ENCODE measurements at places on chromosomes 13 and 19. TPM values are rescaled to one million over a fixed set of nuclear protein-coding genes. Genes with fewer than 3 reads are reported as not detected.
A peak's percentile ranks its signal among the peaks of the same experiment; 100 is the strongest.

Gene OVOL3
- not detected for total RNA-seq

Gene PCSK4
- 1.6 TPM for total RNA-seq

- no peak for DNase-seq
Measured at GRCh38 chr13:36778083-36778671, 40.8 kb upstream of the RFXAP start.

DNA sequence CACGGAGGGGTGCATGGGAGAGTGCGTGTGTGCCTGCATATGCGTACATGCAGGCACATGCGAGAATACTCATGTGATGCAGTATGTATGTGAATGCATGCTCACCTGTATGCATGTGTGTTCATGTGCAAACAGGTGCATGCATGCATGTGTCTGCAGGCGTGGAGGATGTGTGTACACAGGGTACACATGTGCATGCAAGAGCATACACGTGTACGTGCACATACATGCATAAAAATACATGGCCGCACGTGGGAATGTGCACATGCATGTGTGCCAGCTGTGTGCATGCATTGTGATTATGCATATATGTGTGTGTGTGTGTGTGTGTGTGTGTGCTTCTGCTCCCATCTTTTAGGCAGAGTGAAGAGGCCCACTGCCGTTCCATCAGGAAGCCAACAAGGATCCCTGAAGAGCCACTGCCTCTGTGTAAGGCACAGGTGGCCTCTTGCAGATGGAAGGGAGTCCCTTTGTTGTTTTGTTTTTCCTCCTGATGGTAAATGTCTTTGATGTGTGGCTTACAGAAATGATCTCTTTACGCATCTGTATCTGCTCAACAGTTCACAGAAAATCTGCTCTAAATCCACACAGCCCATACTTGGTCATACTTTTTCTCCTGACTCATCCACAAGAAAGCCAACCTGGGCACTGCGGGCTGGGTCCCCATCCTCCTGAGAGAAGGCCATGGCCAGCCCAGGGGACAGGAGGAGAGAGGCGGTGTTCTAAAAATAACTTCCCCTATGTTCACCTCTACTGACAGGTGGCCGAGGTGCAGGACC is 50.7 kb downstream of the KLF2 start:
- DNase-seq = no peak

Gene DPF1
- 1.1 TPM for total RNA-seq

- no peak for DNase-seq
Measured at GRCh38 chr13:51955816-51956603, 55.2 kb downstream of the ATP7B start.

GRCh38 chr13:35566340-35566739 is 89.9 kb upstream of the MAB21L1 start:
- DNase-seq = no peak

Gene MCEMP1
- total RNA-seq = 0.26 TPM

GRCh38 chr13:106357198-106357597 is 178.3 kb downstream of the EFNB2 start:
- DNase-seq = no peak

DNA sequence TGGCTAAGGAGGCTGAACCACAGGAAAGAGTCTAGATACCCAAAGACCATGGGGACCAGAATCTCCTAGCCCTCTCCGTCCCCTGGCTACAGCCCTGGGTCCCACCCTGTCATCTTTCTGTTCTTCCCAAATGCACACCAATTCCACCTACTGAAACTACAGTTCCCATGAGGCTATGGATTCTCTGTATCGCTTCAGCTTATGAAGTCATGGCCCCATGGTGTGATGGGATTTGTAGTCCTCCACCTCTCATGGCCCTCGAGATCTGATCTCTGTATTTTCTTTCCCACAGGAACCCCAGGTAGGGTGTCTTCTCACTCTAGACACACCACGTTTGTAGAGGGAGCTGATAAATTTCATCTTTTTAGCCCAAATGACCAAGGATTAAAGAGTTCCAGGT is 11.8 kb downstream of the PTPRH start:
- DNase-seq = no peak

DNA sequence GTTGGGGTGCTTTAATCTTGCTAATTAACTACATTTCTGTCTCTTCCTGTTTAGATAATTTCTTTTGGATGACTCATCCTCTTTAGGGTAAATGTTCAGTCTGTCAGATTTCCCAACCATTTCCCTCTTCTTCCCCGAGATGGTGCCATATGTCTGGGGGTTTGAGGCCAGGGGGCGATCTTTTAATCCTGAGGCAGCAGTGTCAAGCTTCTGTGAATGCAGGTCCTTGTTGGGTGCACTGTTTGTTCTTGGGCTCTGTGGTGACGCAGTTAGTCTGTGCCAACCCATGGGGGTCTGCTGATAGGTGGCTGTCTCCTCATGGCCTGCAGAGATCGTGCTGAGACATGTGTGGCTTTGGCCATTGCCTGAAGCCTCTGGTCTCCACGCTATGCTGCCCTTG is 420.4 kb downstream of the NDFIP2 start:
- no peak for DNase-seq

Gene ZNF491
- 8.6 TPM for total RNA-seq

Gene TOMM40
- 17.8 TPM for total RNA-seq

DNA sequence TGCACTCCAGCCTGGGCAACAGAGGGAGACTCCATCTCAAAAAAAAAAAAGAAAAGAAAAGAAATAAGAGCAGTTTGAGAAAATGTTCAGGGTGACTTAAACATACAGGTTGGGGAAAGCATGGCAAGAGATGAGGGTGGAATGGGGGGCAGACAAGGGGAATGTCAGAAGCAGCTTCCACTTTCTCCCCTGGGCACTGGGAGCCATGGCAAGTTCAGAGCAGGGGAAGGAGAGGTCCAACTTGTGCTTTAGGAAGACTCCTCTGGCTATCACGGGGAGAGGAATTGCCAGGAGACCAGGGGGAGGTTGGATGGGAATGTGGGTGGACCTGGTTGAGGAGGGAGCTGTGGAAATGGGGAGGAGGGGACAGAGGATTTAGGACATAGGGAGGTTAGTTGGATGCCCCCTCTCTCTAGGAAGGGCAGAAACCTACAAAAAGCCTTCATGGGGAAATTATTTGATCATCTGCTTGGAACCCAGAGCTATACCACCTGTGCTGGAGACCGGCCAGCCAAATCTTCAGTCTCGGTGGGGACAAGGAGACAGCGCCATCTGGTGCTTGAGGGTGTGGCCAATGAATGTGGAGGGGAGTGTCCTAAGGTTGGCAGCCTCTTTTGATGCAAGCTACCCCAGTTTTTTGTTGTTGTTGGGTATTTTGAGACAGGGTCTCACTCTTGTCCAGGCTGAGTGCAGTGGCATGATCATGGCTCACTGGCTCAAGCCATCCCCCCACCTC is 7.3 kb upstream of the STRN4 start:
- no peak for DNase-seq

Gene CD22
- total RNA-seq = 8.8 TPM

DNA sequence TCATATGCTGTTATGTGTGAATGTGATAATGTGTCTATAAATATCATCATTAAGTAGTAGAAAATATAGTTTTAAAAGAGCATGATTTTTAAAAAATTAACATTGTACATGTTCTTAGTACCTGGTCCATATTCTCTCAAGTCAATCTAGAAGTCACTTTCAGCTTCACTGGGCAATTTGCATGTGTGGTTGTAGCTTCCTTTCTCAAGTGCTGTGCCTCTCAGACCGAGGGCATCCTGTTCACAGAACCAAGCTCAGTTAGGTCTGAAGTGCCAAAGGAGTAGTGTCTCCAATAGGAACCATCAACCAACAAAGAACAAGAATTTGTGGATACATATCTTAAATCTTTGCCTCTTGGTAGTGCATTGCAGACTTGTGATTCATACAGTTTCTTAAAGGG is 541.8 kb upstream of the SLC10A2 start:
- DNase-seq = no peak

DNA sequence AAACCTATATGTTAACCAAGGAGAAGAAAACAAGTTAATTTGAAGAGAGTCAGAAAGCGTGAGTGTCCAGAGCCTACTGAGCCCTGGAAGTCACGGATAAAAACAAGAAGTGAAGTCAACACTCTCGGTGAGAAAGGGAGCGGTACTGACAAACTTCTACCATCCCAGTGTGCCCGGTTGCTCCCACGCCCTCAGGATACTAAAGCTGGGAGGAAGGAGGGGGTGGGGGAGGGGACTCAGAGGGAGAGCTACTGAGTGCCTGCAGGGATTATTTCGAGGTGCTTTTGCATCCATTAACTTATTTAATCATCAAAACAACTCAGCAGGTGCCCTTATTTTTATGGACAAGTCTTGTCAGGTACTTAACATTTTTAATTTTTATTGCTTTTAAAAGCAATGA is 166.2 kb downstream of the ZIC5 start:
- no peak for DNase-seq

GRCh38 chr19:16052353-16052752 is 23.9 kb upstream of the TPM4 start:
- no peak for DNase-seq

- DNase-seq = no peak
Measured at GRCh38 chr13:82447416-82448077, 1434.7 kb downstream of the SLITRK1 start.

Gene MRPS31
- total RNA-seq = 42.9 TPM

GRCh38 chr13:112567161-112567862 is 20.6 kb downstream of the TUBGCP3 start:
- no peak for DNase-seq

DNA sequence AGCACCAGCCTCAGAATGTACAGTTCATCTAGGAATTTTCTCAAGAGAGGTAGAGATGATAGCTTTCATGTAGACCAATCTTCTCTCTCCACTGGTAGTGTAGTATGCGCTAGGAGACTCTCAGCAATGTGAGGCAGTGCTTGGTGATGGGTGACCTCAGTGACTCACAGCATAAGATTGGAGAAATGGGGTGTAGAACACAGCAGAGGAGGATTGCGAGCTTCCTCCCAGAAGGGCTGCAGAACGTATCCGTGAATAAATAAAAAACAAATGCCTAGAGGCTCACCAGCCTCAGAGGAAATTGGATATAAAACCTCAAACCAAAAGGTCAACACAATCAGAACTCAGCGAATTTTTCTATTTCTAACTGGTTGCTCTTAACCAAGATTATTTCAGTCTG is 182.9 kb upstream of the RXFP2 start:
- no peak for DNase-seq

DNA sequence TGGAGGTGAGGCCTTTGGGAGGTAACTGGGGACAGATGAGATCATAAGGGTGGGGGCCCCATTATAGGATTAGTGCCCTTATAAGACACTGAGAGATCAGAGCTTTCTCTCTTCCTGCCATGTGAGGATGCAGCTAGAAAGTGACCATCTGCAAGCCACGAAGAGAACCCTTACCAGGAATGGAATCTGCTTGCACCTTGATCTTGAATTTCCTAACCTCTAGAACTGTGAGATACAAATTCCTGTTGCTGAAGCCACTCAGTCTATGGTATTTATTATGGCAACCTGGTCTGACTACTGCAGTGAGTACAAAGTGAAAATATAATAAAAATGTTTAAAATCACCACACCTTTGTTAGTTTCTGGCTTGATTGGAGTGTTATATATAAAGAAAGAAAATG is 388.0 kb downstream of the LMO7 start:
- DNase-seq = no peak

- peak; percentile 64 for DNase-seq
Measured at GRCh38 chr13:19864024-19864745, 736 bp upstream of the ZMYM5 start.

GRCh38 chr19:45994456-45994997 is 740 bp upstream of the CCDC61 start:
- DNase-seq = no peak

GRCh38 chr19:45419396-45419795 is 4.3 kb downstream of the ERCC1 start:
- no peak for DNase-seq

GRCh38 chr13:42328672-42329071 is 56.7 kb downstream of the AKAP11 start:
- no peak for DNase-seq

DNA sequence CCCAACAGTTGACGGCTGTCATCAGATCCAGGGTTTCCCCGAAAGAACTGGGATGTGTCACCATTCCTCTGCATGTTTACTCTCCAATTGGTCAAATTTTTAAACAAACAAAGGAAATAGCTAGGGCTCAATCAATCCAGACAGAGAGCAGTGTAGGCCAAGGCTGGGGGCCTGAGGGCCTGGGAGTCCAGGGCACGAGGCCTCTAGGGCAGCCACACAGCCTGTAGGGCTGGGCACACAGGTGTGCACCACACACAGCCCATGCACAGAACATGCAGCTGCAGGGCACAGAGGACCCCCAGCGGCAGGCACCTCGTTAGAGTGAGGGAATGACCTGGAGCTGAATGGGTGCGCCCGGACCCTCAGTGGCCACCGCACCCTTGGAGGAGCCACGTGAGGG is 9.5 kb downstream of the MIER2 start:
- no peak for DNase-seq

Gene IGSF23
- total RNA-seq = not detected

DNA sequence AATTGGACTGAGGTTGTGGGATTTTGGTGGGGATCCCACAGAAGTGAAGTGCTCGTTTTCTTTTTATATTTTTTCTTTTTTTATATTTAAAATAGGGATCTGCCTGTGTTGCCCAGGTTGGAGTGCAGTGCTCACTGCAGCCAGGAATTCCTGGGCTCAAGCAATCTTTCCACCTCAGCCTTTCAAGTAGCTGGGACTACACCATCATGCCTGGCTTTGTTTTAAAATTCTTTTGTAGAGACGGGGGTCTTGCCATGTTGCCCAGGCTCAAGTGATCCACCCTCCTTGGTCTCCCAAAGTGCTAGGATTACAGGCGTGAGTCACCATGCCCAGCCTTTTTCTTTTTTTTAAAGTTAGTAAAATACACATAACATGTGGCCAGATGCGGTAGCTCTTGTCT is 20.6 kb downstream of the CRTC1 start:
- no peak for DNase-seq

Gene CYP2F1
- total RNA-seq = not detected

Measured in urinary bladder (tissue), 4 donors.